H7 (cell line): ENCODE measurements at places on chromosomes 16 and 17. TPM values are rescaled to one million over a fixed set of nuclear protein-coding genes. Genes with fewer than 3 reads are reported as not detected.

ZG16 gene
- total RNA-seq, result not detected in 2 replicates

CD300LB gene
- not detected in 2 replicates for total RNA-seq

ODAD4 gene
- 0.28 and 0.85 TPM in 2 replicates for total RNA-seq

AOC3 gene
- total RNA-seq, result 0.31 and 3.5 TPM in 2 replicates

TBX6 gene
- total RNA-seq, result 2.9 and 4.6 TPM in 2 replicates

CHP2 gene
- 1.9 and 2.1 TPM in 2 replicates for total RNA-seq

AATK gene
- 1.5 and 2.0 TPM in 2 replicates for total RNA-seq

PRPSAP1 gene
- total RNA-seq, result 51.9 and 56.8 TPM in 2 replicates

SAMD14 gene
- total RNA-seq, result 7.8 and 8.2 TPM in 2 replicates

COG8 gene
- 63.1 and 71.0 TPM in 2 replicates for total RNA-seq

GDPD3 gene
- 0.31 and 1.8 TPM in 2 replicates for total RNA-seq

DNAH9 gene
- 0.85 and 0.97 TPM in 2 replicates for total RNA-seq

CTRB2 gene
- total RNA-seq, result not detected in 2 replicates

KCNJ2 gene
- 0.11 and 0.14 TPM in 2 replicates for total RNA-seq

MAPT gene
- 0.85 and 3.1 TPM in 2 replicates for total RNA-seq

ATP2C2 gene
- total RNA-seq, result 0.24 and 0.37 TPM in 2 replicates

PPY gene
- not detected in 2 replicates for total RNA-seq

PLCG2 gene
- total RNA-seq, result 2.5 and 2.7 TPM in 2 replicates

CNGB1 gene
- not detected in 2 replicates for total RNA-seq

SCN4A gene
- total RNA-seq, result 4.8 and 6.8 TPM in 2 replicates

ENPP7 gene
- not detected in 2 replicates for total RNA-seq

TTYH2 gene
- 2.5 and 7.4 TPM in 2 replicates for total RNA-seq

KRTAP4-16 gene
- not detected in 2 replicates for total RNA-seq

CIAO3 gene
- total RNA-seq, result 42.6 and 46.1 TPM in 2 replicates

KRTAP4-6 gene
- total RNA-seq, result not detected in 2 replicates

KRTAP3-1 gene
- total RNA-seq, result not detected in 2 replicates

E4F1 gene
- total RNA-seq, result 33.4 and 36.8 TPM in 2 replicates

ANKRD40CL gene
- not detected in 2 replicates for total RNA-seq

SLC5A10 gene
- total RNA-seq, result not detected in 2 replicates

KRT12 gene
- total RNA-seq, result not detected in 2 replicates

KRT31 gene
- total RNA-seq, result not detected in 2 replicates

DNAH3 gene
- total RNA-seq, result 0.90 and 1.0 TPM in 2 replicates

CIBAR2 gene
- total RNA-seq, result not detected in 2 replicates

NPIPA2 gene
- total RNA-seq, result 0.94 and 3.9 TPM in 2 replicates

DOC2A gene
- total RNA-seq, result 4.1 and 5.3 TPM in 2 replicates

SLC9A5 gene
- 1.6 and 2.5 TPM in 2 replicates for total RNA-seq

TBC1D3G gene
- not detected in 2 replicates for total RNA-seq
